NCI-H2081 (cell line): ENCODE measurements at places on chromosomes 5 and 9.

DNA sequence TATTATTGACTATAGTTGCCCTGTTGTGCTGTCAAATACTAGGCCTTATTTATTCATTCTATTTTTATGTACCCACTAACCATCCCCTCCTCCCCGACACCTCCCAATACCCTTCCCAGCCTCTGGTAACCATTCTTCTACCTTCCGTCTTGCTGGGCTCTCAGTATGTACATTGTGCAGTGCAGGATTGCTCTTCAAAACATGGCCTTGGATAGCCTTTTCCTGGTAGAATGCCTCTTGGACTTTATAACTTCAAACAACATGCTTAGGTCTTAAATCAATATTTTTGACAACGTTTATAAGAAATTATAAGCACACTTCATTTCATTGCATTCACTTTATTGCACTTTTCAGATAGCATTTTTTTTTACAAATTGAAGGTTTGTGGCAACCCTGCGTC is 172.6 kb upstream of the ACTBL2 start:
- DNase-seq: no peak

- no peak for DNase-seq
These were observed 11.3 kb upstream of the GGTA1 start for GRCh38 chr9:121510766-121511550.

DNA sequence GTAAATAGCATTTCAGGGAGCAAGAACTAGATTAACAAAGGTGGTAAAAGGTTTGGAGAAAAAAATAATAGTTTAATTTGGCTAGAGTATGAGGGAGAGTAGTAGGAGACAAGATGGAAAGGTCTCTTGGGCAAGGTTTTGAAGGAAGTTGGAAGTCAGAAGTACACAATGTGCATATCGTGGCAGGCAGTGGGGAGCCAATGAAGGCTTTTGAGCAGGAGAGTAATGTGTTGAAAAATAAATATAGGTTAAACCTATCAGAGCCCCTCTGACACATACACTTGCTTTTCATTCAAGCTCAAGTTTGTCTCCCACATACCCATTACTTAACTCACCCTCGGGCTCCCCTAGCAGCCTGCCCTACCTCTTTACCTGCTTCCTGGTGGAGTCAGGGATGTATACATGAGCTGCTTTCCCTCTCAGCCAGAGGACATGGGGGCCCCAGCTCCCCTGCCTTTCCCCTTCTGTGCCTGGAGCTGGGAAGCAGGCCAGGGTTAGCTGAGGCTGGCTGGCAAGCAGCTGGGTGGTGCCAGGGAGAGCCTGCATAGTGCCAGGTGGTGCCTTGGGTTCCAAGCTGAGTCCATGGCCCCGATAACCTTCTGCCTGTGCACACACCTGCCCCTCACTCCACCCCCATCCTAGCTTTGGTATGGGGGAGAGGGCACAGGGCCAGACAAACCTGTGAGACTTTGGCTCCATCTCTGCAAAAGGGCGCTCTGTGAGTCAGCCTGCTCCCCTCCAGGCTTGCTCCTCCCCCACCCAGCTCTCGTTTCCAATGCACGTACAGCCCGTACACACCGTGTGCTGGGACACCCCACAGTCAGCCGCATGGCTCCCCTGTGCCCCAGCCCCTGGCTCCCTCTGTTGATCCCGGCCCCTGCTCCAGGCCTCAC is at the start of gene CA9:
TSS of gene CA9 (plus strand) at position 797 of the 893 bp plus-strand sequence. CDS start at position 829, 32 bp downstream.
- peak; percentile 36 for DNase-seq

GRCh38 chr5:27479859-27480258 is 441.5 kb upstream of the CDH9 start:
- no peak for DNase-seq

DNA sequence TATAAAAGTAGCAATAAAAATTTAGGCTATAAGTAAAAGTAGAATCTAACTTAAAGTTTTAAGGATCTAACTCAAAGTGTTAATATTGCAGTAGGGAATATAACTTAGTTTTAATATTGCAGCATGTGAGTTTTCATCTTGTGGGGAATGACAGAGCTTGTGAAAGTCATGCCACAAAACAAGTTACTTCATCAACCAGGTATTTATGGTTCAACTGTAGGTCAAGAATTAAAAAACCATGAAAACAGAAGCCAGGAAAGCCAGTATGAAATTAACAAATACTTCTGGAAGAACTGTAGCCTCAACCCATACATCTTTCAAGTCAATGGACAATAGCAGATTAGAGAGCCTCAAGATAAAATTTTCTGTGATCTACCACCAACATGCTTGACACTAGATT is 19.0 kb downstream of the HMGCS1 start:
- DNase-seq: no peak

DNA sequence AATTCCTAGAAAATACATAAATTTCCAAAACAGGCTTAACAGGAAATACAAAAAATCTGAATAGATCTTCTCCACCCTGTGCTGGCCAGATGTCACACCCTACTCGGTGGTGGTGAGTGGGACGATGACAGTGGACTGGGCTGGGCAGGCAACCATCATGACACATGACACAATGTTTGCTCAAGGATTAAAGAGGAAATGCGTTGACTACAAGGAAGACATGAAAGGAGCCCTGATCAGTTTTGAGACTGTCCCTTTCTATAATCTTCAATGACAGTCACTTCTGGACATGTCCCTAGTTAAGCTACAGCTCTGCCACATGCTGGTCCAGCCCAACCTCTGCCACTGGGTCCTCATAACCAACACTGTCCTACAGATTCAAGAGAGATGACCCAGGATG is 99.8 kb downstream of the ZDHHC21 start:
- DNase-seq: no peak

DNA sequence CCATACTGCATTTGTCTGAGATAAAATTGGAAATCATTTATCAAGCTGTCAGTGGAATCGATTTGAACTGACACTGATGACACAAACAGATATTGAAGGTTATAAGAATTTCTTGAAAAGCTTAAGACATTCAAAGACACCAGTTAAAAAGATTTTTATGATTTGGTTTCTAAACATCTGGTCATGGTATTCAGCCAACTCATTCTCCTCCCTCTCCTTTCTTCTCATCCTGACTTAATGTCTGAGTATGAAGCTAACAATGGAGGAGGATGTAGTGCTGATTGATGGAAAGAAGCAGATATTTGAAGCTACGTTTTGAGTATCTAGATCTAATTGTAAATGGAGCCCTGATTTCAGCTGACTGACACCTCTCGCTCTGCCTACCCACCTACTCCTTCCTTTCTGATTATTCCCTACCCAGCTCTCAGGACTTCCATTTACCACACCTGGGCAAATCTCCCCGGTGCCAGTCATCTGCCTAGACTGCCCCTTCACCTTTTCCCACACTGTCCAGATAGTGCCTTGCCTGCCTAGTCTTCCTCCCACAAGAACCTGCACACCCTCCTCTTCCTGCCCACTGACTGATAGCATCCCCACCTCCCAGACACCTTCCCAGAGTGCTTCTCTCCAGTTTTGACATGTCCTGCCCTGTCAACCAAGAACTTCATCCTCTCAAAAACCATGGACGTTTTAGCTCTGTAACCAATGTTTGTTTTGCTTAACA is 20.7 kb upstream of the LIFR start:
- no peak for DNase-seq

DNA sequence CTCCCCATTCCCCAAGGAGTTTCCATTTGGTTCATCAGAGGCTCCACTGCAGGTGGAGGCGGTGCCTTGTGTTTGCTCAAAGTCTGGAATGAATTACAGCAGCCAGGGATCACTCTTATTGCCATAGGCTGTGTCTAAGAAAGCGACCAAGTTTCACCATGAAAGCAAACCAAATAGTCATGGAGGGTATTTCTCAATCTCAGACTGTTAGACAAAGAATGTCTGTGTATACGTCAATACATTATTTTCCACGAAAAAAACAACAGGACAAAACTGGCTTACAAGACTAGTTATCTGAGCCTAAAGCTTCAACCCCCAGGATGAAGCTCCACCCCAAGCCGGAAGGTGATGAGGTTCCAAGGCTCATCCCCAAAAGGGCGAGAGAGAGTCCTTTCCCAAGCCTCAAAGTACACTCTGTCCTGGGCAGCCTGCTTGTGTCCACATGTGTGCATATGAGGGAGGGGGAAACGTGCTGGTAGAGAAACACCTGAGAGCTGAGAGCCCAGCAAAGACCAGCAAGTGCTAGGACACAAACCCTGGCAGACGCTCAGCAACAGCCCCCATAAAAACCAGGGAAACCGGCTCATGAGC is 4.3 kb downstream of the B4GALT1 start:
- no peak for DNase-seq

- no peak for DNase-seq
These were observed 230.9 kb downstream of the AUH start for GRCh38 chr9:91130796-91131318.

GRCh38 chr9:134057751-134058701 is 9.8 kb downstream of the BRD3 start:
- no peak for DNase-seq

- no peak for DNase-seq
These were observed 46.5 kb upstream of the MCTP1 start for GRCh38 chr5:95331358-95331757.

GRCh38 chr9:89812556-89813181 is 207.9 kb downstream of the GADD45G start:
- no peak for DNase-seq

DNA sequence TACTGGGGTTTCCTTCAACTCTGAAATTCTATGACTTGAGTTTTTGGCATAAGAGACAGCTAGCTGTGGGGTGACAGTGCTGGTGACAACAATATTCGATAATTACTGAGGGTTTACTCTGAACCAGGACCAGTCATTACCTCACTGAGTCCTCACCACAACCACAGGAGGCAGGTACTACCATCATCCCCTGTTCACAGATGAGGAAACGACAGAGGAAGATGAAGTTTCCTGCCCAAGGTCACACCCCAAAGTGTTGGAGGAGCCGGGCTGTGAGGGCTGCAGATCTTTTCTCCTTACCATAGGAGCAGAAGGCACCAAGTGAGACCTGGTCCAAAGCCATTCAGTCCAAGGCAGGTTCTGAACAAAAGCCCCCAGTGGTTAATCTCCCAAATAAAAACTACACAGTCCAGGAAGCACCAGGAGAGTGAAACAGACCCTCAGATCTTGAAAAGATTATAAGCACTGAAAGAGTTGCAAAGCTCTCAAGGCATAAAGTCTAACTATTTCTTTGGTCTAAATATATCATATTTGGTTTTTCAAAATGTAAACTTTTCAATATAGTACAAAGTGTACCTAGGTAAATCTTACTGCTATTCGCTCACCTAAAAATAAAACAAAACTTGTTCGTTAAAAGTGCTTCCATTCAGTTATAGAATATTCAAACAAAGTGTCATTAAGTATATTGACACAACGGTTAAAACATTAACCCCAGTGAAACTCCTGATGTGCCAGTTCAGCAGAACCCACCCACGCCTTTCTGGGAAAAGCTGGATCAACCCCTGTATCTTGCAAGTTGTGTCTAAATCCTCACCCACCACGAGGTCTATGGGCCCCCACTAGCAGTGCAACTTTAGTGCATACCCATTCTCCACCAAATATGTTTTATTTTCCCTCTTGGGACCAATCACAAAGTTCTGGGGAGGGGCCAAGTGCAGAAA is 82.6 kb upstream of the EQTN start:
- DNase-seq: no peak
